ENCODE measurements at places on chromosomes 7 and 10.

GRCh38 chr10:670990-671389 is 18.5 kb downstream of the DIP2C start:
- DNase-seq, result no peak

- DNase-seq, result no peak
Observed at GRCh38 chr10:93313798-93314197, 168.3 kb downstream of the MYOF start.

DNA sequence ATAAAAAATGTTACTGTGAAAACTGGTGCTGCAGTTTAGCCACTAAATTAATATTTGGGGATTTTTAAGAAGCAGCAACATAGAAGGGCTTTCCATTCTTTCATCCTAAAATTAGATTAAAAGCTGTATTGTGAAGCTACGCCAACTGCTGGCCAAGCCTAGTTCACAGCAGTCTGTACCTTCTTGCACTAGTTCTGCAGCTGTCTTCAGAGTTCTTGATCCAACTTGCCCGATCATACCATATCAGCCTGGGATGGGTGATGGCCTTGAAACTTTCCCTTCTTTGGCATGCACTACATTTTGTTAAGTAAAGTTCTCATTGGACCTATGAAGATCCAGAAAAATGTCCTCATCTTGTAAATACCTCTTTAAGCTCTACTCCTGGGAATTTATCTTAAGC is 20.3 kb upstream of the PANK1 start:
- no peak for DNase-seq

DNA sequence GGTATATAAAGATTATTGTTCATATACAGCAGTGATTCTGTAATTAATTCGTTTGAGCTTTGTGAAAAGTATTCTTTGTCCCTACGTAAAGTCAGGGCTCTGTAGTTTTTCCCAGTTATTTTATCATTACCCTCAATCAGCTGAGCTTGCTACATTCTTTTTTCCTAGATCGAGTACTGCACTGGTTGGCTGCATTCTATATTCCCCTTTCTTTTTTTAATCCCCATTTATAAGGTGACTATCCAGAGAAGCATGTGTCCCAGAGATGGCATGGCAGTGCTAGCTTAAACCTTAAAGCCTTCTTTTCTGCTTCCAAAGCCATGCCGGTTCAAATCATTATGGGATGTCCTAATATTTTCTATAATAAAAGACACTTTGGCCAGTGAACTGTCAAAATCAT is 230.1 kb upstream of the CELF2 start:
- DNase-seq, result no peak

- DNase-seq, result no peak
Observed at GRCh38 chr10:128130051-128130450, 3.8 kb upstream of the MKI67 start.

- DNase-seq, result no peak
Observed at GRCh38 chr10:43794181-43794815, 145.6 kb upstream of the ZNF32 start.

Data from activated T-cell treated with anti-CD3 and anti-CD28 coated beads for 4 hours (primary cell).